ENCODE measurements at places on chromosomes 1 and 21.

GRCh38 chr1:93824834-93825233, 54.2 kb downstream of the DNTTIP2 start:
- DNase-seq: no peak

DNA sequence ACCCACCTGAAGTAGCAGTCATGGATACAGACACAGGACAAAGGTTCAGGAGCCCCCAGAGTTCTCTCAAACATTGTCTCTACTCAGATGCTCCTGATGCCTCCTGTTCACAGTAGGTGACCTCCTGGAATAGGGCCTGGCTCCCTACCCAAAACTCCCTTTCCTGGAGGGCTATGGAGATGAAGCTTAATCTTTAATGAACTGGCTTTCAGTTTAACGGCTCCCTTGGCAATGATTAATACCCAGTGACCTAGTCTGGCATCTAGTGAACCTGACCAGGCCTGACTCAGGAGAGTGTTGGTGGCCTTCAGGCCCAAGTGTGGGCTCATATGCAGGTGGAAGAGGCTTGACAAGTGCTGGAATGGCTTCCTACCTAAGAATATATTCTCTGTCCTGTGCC, 65.2 kb upstream of the TRABD2B start:
- no peak for DNase-seq

- DNase-seq: no peak
Observed at GRCh38 chr1:80919426-80919825, 881.3 kb upstream of the ADGRL2 start.

DNA sequence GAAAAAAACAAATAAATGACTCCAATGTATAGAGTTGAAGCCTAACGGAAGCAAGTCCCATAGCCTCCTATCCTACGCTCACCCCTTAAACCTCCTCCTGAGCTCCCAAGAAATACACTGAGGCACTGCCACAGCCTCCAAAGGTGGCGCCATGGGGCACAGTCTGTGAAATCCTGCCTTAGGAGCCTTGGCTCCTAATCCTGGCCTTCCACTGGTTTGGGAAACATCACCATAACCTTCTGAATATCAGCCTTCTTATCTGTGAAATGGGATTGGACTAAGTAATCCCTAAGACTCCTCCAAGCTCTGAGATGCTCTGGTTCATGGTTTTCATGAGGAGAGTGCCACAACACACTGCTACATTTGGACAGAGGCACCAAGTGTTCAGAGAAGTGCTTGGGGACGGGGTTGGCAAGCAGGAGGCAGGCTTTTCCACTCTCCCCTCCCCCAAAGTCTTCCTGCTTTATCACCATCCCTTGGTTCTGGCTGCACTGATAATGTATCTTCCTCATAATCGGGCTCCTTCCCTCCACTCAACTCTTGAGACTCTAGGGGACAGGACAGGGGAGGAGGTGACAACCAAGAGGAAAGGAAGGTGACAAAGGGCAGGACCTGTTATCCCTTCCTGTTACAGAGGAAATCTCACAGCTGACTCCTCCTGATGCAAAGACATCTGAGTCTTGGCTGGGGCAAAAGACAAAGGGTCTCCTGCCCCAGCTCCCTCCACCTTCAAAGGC, 2.7 kb downstream of the SLAMF7 start:
- no peak for DNase-seq

DNA sequence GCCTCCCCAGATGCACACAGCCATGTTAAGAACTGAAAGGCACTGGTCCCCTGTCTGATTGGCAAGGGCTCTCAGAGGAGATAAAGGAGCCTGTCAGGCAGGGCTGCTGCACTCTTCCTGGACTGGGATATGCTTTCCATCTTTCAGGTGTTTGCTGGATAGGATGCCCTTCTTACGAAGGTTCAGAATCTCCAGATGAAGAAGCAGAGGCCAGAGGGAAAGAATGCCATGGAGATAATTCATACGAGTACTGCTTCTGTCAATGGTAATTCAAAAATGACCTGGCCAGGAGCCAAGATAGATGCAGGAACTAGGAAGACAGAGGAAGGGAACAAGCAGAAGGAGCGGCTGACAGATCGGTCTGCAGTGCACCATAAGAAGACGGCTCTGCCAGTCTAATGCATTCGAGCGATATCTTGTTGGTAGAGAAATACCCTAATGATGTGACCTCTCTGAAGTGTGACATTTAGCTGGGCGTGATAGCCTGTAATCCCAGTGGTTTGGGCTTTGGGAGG, 16.6 kb upstream of the ATP2B4 start:
- no peak for DNase-seq

- DNase-seq: no peak
Observed at GRCh38 chr1:186848509-186849130, 19.9 kb downstream of the PLA2G4A start.

DNA sequence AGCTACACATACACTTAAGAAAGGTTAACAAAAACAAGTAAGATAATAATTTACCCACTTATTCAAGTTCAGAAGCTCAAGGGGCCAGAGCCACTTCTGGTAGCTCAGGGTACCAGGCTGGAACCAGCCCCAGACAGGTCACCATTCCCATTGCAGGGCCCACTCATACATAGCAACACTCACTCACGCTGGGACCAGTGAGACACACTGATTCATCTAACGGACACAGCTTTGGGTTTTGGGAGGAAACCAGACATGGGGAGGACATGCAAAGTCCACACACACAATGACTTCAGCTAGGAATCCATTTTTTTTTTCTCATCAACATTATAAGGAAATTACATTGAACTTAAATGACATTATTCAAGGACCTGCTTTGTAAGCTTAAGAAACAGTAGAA, 169.1 kb downstream of the ZC3H11B start:
- DNase-seq: no peak

DNA sequence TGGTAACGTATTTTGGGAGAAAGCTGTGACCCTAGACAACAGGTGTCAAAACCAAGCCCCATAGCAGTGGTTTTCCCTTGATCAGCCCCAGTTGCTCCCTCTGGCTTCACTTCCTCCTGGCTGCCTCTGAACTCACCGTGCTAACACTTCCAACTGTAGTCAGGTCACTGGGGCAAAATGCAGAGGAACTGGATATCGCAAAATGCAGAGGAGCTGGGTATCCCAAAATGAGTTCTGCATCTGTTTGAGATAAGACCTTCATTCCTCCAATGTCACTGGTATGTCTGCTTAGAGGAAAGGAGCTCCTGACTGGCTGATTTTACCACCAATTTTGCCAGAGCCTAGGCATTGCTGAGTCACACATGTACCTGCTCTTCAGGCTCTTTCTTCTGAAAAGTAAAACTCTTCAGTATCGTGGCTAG, 19.6 kb upstream of the TACSTD2 start:
- no peak for DNase-seq

DNA sequence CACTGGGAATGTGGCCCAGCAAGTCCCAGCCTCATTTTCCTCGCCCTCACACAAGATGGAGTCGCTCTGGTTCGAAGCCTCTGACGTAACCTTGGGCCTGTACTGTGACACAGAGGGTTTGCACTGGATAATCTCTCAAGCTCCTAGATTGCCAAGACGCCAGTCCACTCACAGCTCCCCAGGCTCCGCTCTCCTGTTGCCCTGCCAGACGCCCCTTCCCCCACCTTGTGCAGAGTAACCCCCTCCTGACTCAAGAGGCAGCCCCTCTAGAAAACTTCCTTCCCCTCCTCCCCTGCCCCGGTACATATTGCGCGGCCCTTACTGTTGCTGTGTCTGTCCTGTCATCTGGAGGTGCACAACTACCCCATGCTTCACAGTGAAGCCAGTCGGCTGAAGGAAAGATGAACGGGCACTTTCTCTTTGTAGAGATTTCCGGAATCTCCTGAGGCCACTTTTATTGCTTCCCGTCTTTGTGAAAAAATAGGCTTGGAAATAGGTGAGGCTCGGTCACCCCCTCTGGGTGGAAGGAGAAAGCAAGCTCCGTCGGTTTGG, 981 bp upstream of the KIAA1614 start:
- no peak for DNase-seq

DNA sequence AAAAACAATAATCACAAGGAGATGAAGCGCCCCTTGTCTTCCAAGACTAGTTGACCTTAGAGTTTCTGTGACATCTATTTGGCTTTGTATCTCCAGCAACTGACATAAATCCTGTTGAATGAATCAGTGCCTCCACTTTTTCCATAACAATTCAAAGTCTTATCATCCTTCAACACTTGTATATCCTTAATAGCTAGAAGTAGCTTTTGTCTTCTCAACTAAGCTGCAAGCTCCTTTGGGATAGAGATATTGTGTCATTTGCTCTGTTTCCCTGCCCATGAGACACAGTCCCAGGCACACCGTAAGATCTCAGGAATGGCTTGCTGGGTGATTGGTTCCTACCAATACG, 5.7 kb downstream of the PIGR start:
- no peak for DNase-seq
